ENCODE measurements at places on chromosomes 16 and 17.

DNA sequence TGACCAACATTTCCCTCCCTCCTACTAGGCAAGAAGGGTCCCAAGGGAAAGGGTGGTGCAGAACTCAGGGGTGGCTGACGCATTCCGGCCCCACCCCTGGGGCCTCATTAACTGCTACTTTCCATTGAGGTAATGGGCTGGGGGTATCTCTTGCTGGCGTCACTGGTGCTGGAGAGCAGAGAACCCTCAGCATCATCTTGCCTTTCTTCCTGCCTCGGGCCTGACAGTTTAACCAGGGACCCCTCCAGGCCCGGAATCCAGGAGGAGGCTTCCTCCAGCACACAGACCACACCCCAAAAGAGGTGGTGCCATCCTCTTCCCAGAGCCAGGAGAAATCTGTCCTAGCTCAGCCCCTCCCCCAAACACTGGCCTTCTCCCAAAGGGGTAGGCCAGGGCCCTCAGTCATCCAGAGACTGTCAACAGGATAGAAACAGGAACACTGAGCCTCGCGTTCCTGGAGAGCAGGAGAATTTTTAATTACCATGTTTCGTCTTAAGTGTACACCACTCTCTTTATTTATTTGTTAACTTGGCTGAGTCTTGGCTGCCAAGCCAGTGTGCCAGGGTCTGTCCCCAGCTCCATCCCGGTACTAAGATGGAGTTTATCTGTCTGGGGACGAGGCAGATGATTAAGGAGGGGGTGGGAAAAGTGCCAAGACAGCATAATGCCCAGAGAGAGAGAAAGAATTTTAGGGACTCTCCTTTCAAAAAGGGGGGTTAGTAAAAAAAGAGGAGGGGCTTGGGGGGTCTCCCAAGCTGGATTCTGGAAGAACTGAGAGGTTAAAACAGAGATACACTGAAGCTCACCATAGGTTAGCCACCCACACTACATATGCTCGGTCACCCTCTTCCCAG is 5.1 kb downstream of the ETV4 start:
- no peak for DNase-seq

DNA sequence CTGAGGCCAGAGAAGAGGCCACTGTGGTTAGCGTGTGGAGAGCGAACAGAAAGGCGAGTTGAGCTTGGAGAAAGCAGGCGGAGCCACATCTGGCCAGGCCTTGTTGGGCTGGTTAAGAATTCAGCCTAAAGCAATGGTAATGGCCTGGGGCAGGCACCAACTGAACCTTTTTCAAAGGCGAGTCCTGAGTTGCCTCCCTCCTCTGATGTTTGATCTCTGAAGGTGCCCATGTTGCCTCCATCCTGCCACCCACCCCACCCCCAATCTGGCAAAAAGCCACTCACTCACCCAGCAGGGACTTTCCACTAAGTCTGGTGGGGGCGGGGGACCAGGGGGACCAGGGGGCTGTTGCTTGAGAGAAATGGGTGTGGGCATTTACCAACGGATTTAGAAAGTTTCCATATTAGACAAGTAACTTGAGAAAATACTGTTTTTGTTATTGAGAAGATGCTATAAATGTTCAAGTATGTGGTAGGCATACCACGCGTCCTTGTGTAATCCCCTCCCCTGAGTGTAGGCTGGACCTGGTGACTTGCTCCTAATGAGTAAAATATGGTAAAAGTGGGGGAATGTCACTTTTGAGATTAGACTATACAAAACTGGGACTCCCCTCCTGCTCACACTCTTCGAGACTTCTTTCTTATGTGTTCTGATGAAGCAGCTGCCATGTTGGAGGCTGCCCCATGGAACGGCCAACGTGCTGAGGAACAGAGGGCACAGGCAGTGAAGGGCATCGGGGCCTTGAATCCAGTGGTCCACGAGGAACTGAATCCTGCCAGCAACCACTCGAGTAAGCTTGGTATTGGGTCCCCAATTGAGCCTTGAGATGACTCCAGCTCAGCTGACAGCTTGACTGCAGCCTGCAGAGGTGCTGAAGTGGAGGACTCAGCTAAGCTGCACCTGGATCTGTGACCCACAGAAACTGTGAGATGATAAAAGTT is 29.9 kb upstream of the TNS4 start:
- no peak for DNase-seq

DNA sequence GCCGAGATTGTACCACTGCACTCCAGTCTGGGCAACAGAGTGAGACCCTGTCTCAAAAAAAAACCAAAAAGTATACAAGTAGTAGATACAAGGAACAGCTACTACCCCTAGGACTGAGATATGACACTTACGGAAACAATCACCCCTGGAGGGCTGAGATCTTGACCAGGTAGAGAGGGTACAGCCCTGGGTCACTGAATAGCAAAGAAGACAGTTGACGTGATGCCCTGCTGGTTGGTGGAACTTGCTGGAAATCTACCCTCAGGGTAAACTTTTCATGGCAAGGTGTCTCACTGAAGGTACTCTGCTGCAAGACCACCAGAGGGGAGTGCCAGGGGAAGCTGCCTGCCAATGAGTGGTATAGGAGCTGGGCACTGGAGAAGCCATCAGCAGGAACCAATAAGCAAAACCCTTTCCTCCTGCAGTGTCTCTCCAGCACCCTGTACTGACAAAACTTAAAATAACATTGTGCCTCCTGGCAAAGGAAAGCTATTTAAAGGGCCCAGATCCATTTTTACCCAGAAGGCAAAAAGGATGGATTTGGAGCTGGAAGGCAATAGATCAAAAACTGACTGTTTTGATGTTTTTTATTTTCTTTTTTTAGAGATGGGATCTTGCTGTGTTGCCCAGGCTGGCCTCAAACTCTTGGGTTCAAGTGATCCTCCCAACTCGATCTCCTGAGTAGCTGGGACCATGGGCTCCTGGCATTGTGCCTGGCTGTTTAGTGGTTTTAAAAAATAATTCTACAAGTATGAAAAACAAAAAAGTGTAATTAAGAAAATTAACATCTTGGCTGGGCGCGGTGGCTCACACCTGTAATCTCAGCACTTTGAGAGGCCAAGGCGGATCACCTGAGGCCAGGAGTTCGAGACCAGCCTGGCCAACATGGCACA is 11.3 kb upstream of the PDXDC1 start:
- no peak for DNase-seq

GRCh38 chr16:78274771-78275170 is 175.3 kb downstream of the WWOX start:
- DNase-seq = no peak

GRCh38 chr16:58176608-58177352 is 21.1 kb downstream of the CSNK2A2 start:
- DNase-seq = no peak

- DNase-seq = no peak
Observed at GRCh38 chr17:59767176-59767575, 59.7 kb downstream of the VMP1 start.

DNA sequence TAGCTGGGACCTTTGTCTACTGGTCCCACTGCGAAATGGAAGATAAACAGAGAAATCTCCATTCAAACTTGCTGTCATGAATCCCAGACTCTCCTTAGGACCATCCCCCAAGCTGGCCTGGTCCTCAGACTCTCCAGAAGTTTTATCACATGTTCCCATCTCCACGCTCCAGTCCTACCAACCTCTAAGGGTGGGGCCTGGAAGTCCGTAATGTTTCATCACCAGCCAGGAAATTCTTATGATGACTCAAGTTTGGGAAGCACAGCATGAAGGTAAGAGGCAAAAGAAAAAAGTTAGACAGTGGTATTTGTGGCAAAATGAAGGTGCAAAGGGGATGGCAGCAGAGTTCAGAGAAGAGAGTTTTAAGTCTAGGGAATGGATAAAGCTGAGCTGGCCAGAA is 52.7 kb downstream of the ZNF18 start:
- DNase-seq = peak; percentile 11

- no peak for DNase-seq
Observed at GRCh38 chr17:81160747-81161453, 4.4 kb upstream of the PVALEF start.

GRCh38 chr16:52528393-52529065 is 18.4 kb downstream of the TOX3 start:
- no peak for DNase-seq
